Cortex of kidney (tissue), 1 donor: ENCODE measurements at places on chromosomes 12 and 14.

- no peak for DNase-seq
These were observed 222.6 kb downstream of the NUAK1 start for GRCh38 chr12:105915997-105916759.

- no peak for DNase-seq
These were observed 331.7 kb downstream of the SOX5 start for GRCh38 chr12:23617749-23618148.

GRCh38 chr14:53237488-53237887 is 84.4 kb upstream of the DDHD1 start:
- no peak for DNase-seq

DNA sequence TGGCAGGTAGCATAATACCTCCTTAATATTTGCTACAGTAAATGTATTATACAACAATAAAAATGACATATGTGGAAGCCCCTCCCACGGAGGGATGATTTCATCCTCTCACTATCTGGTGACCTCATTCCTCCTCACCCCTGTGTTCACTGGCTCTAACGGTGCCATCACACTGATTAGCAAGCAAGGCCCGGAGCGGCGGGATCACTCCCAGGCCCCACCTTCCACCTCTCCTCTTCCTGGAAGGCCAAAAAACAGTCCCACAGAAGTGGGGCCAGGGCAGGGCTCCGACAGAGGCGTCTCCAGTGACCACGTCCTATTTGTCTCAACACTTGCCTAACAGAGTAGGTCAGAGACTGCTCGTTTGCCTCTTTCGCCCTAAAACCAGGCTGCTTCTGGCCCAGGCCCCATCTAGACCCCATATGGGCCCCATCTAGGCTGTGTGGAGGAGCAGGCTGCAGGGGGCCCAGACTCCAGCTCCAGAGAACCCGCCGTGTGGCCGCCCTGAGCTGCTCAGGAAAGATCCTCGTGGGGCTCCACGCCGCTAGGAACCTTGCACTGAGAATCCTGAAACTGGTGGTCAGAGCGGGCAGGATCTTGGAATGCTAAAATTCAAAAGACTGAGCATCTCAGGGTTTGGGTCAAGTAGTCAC is 3.7 kb downstream of the SELPLG start:
- DNase-seq, result no peak

GRCh38 chr14:55340482-55340881 is 69.3 kb downstream of the FBXO34 start:
- no peak for DNase-seq

DNA sequence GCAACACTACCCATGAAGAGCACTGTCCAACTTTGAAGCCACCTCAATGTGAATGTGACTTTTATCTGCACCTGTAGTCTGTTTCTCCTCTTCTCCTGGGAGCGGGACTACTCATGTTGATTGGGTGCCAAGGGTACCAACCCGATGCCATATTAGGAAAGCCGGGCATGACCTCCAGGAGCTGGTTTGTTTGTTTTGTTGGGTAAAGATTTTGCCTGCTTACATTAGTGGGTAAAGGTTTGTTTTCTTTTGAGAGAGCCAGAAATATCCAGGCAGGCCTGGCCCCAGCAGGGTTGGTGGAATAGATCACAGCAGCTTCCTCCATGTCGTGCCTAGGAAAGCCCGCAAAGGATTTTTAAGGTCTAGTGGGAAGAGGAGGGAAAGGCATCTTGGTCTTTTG is 19.7 kb upstream of the ITPK1 start:
- DNase-seq, result no peak

DNA sequence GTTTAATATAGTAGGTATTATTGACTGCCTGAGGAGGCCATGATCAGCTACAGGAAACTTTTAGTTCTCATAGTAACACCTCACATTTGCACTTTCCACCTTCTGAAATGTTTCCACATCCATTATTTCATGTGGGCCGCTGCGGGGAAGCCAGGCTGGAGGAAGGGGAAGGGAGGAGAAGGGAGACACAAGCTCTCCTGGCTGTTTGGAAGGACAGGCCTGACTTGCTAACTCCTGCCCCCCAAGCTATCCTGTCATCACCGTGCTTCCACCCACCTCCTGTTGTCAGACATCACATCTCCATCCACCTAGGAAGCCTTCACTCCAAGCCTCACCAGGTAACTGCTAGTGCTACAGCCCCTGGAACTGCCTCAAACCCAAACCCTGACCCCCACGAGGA is 9.5 kb downstream of the DPF3 start:
- no peak for DNase-seq

DNA sequence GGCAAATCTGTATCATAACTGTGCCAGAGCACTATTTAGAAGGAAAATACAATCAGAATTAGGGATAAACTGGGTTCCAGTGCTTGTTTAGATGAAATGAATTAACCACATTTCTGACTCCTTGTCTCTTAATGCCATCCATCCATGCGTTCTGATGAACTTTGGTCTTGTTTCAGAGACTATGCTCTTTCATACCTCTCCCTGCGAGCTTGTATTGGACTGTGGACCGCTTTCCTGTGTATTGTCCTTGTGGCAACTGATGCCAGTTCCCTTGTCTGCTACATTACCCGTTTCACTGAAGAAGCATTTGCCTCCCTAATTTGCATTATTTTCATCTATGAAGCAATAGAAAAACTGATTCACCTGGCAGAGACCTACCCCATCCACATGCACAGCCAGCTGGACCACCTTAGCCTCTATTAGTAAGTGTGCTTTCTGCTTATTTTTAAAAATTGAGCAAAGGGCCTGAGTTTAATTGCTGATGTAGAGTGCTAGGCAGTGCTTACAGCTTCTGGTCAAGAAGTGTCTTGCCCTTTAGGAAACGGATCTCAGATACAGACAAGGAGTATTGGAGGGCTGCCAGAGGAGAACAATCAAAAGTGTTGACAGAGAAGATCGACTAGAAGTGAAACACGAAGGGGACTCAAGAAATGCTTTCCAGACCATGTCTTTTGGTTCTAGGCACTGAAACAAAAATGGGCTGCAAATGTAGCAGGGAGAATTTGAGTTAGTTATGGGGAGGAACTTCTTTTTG is 46.7 kb downstream of the SLC4A8 start:
- no peak for DNase-seq

DNA sequence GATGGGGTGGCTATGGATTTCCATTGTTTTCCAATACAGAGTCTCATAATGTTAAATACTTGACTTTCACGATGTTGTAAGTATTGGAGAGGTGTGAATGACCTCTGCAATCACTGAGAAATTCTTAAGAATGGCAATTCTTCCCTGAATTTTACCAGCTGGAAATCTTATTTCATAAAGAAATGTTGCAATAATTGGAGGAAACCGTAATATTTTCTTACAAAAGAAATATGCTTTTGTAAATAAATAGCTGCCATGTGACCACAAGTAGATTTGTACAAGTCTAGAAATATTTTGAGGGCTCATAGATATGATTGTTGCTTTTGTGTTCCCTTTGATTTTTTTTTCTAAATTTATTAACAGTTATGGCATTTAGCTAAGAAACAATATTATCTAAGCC is 308.7 kb upstream of the ATP2B1 start:
- no peak for DNase-seq

DNA sequence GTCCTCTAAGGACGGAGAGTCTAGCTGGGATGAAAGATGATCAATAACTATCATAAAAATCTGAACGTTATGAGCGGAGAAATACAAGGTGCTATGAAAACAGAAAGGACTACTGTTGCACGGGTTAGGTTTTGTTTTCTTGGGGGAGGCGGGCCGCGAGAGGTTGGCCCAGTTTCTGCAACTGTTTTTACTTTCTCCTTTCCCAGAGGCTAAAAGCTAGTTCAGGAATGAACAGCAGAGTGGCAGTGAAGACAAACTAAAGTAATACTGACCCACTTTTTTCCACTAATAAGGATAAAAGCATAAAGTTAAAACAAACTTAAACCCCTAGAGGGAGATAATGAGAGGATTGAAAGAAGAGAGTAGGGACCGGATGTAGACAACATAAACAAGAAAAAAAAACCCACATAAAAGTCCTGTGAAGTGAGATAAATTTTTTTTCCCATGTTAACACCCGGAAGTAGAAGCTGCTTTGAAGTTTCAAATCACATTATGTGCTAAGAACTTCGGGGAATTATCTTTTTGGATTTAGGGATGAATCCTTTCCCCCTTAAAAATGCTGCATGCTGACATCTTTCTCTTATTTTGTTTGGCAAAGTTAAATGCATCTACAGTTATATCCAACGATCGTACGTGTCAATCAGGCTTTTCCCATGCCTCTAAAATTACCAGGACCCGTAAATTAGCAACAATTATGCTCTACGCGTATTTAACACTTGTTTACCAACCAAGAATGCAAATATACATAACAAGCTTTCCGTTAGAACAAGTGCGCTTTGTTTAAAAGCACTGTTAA is 1.0 kb upstream of the CDK17 start:
- DNase-seq, result no peak

GRCh38 chr12:93243689-93244513 is 133.8 kb upstream of the NUDT4 start:
- DNase-seq, result no peak

- no peak for DNase-seq
These were observed 14.3 kb downstream of the SLC17A8 start for GRCh38 chr12:100371146-100371545.

GRCh38 chr12:127579446-127579845 is 687.5 kb upstream of the TMEM132C start:
- no peak for DNase-seq

DNA sequence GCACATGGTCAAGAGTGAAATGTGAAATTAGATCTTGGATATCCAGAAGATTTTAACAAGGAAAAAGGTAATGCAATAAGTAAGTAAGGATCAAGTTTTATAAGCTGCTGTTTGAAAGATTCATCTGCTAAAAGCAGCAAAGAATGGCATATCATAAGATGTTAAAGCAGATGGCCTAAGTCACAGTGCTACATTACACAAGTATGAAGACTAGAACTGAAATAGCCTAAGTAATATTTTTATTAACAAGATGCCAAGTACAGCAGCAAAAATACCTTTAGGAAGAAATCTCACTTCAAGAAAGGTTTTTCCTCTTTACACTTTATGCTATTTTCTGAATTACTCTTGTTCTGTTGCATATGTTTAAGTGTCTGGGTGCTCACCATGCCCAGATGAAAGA is 414.1 kb downstream of the MDGA2 start:
- DNase-seq, result no peak

DNA sequence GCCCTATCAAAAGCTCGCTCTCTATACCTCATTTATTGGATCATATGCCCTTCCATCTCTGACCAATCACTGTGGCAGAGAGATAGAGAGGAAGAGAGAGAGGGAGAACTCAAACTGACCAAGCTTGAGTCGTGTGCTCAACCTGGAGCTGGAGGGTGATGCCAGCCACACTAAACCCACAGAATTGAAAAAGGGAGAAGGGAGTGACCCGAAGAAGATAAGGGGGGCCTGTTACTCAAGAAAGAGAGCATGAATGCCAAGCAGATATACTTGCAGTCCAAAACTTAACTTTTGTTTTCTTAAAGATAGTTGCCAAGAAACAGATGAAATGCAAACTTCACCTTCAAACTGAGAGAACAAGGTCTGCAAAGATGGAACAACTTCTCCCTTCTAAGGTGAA is 112.7 kb downstream of the BTG1 start:
- no peak for DNase-seq

DNA sequence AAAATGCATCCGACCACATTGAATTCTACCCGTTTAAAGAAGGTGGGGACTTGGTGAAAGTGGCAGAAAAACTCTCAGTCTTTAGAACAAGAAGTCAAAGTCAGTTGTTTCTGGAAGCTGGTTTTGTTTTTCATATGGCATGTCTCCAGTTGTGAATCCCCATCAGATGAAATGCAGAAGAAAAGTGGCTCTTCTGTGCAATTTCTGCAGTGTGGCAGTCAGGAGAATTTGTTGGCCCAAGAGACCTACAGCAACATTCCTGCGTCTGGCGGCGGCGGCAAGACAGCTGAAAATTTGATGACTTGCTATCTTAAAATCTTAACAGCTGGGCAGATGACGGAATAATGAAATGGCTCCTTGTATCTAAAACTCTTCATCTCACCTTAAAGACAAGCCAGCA is 201.5 kb downstream of the FOXN3 start:
- no peak for DNase-seq

- DNase-seq, result no peak
These were observed 217.9 kb downstream of the PAX9 start for GRCh38 chr14:36879558-36879957.

DNA sequence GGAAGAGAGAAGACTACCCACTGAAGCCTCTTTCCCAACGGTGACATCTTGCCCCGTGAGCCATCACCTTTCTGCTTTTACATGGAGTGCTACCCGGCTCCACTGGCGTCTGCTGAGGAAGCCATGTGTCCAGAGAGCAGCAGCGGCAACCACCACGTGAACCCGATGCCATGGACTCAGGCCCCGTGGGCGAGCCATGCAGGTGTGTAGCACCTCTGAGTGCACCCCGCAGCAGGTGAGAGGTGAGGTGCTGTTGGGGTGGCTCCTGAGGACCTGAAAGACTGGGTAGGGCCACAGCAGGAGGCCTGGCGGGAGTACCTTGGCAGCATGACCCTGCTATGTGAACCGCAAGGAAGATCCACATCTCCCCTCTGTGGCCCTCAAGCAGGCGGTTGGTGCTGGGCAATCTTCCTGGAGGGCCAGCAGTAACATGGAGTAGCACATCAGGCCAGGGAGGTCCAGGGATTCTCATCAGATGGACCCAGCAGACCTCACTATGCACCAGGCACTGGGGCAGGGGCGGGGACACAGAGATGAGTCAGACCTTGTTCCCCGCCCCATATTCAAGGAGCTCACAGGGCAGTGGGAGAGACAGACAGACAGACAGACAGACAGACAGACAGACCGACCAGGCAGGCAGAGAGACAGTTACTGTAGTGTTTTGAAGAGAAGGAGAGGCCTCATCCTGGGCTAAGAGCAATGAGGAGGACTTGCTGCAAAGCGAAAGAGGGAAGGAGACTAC is 129.6 kb downstream of the PAPOLA start:
- no peak for DNase-seq

DNA sequence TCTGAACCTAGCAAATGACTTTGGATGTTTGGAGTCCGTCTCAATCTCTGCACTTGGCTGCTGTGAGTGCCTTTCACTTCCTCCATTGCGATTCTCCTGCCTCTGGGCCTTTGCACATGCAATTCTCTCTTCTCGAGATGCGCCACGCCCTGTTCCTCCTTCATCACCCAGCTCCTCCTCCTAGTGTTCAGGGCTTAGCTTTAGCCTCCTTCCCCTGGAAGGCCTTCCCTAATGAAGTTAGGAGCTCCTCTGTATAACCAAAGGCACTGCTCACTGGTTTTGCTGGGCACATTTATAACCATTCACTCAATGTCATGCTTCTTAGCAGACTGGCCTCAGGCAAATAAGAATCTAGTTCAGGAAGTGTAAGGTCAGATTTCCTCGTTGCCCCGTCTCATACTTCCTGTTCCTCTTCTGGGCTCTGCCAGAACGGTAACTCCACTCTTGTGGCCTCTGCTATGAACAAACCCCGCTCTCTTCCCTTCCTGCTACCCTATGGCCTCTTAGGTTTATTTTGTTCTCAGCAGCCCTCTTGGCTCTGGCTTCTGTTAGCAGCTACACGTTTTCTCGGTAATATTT is 171.4 kb downstream of the CRADD start:
- no peak for DNase-seq

DNA sequence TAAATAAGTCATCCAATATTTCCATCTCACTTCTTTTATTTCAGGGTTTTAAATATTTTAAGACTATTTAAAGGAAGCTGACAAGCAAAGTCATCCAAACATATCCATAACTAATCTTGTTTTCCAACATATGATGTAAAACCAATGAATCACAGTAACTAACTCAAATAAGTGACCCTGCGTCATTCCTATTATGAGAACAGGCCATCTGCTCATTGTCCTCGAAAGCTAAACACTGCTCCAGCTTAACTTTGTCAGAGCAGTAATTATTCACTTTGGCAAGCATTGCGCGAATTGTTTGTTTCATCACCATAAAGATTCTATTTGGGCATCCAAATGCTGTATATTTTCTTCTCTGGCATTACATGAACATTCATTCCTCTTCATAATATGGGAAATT is 99.1 kb downstream of the CAPZA3 start:
- no peak for DNase-seq
